Left renal pelvis (tissue), 4 donors: ENCODE measurements at places on chromosomes 7 and 10.
A peak's percentile ranks its signal among the peaks of the same experiment; 100 is the strongest.

GRCh38 chr7:158274996-158275395, 312.6 kb downstream of the PTPRN2 start:
- DNase-seq: no peak

DNA sequence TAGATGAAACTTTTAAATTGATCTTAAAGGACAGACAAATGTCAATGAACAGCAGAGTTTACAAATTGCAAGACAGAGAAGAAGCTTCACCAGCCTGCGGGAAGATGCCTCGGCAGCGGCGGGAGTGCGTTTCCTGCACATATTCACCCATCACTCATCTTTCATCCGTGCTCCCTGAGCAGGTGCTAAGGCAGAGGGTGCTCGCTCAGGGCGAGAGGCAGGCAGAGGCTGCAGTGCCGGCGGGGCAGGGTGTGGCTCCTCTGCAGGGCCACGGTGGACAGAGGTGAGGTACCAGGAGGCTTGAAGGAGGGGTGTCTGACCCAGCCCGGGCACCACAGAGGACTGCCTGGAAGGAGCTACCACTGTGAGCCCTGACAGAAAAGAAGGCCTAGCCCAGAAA, 155.2 kb upstream of the PPP2R2D start:
- DNase-seq: no peak

DNA sequence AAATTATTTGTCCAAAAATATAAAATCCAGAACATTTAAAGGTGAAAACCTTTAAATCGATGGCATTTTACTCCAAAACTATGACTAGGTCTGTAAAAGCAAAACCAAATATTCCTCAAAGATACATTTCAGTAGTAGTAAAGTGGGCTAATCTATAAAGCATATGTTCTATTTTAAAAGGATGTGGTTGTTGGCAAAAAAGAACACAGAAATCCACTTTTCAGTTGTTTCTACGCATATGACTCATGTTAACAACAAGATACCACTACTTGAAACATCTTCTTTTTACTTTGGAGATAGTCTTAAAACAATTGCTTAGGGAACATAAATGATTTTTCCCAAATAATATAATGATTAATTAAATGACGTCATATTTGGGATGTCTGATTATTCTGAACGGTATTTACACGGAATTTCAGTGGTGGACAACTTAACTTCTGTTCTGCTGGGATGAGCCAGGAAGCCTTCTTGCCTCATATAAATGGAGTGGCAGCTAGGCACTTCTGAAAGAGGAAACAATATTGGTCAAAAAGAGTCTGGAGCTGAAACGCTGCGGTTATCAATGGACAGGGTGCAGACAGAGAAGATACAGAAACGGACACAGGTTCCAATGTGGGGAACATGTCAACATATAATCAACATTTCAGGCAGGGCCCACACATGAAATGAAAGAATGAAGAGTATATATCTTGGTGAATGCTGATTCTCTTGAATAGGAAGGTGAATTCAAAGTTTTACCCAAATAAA, 78.5 kb downstream of the ETV1 start:
- DNase-seq: no peak

GRCh38 chr10:28947171-28947570, 269.9 kb downstream of the BAMBI start:
- DNase-seq: no peak

DNA sequence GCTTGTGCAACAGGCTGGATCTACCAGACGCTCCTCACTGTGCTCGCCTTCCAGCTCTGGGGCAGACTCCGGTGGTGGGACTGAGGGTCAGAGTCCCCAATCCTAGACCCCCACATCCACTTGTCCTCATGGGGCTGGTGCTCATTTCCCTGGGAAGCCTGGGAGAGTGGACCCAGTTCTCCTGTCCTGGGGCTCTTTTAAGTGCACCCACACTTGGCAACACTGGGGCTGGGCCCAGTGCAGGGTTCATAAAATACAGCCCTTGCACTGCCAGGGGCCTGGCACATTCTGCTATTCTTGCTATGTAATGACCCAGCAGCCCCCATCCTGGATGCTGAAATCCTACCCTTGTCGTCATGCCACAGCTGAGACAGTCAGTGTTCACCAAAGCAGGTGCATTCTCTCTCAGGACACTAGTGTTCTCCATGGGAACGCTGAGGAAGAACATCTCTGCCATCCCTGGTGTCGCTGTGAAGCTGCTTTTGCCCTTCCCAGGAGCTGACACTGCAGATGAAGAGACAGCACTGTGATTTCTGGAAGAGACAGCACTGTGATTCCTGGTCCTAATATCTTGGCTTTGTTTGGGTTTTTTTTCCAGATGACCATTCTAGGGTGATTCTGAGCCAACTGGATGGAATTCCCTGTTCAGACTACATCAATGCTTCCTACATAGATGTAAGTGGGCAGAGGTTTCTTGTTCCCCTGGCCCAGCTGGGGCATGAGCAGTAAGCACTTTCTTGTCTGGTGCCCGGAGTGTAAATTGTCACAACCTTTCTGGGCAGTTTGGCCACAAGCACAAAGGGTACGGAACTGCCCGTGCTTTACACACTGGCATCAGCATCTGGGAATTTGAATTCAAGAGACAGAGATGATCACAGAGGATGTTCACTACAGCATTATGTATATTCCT, 65.6 kb downstream of the MKI67 start:
- no peak for DNase-seq

- DNase-seq: no peak
These were observed 47.5 kb downstream of the CHST15 start for GRCh38 chr10:124045801-124046355.

DNA sequence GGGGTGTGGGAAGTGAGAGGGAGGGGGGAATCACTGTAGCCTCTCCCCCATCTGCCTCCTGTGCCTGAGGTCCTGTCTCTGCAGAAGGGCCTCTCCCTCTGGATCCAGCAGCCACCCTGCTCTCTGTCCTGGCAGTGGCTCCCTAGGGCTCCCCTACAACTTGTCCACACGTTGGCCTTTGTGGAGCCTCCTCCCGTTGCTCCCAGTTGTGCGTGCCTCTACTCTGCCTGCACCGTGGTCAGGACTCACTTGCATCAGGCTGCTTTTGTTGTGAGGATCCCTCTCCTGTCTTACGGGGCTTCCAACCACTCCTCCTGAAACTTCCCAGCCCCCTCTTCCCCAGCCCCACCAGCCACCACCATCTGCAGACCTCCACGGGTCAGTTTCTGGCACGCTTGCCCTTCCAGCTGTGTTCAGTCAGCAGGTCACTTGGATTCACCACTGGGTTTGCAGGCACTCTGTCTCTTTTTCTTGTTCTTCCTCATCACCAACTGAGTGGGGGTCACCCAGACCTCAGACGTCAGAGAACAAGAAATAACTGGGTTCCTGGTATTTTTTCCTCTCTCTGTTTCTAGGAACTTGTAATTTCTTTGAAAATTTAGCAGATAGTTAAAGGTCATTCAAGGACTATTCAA, 62.3 kb downstream of the RAMP3 start:
- no peak for DNase-seq

DNA sequence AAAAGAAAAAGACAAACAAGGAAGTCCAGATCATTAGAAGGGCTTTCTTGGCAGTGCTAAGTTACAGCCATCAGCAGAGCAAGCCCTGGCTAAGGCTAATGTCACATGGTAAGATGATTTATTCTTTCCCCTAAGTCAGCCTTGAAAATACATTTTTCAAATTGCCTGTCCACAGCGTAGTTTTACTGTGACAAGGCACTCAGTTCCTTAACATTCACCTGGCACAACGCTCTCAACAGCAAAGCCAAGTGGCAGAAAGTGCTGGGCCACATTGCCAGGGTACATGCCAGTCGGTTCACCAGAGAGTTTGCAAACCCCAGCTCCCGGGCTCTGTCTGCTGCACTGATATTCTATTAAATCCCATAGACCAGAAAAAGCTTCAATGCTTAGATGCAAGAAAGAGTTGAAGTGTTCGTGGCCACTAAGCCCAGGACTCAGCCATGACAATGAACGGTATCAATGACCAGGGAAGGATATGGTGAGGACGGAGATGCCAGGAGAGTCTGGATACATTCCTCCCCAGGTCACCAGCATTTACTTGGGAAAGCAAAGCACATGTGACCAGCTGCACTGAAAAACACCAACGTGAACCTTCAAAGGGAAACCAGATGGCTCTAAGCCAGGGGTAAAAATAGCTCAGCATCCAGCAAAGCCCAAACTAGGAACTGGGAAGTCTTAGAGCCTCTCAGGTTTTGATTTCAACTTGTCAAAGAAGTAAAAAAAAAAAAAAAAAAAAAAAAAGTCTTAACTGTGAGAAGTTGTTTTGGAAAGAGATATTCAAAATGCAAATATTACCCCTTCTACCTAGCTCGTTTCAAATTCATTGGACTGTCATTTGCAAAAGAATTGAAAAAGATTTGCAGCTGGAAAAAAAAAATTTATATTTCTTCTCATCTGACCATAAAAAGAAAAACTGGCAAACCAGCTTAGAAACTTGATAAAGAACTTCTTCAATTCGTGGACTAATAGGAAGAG, 23.9 kb upstream of the MPP7 start:
- peak; percentile 12 for DNase-seq
